ENCODE measurements at places on chromosomes 11 and 22.

- no peak for DNase-seq
Measured at GRCh38 chr22:27866135-27867084, 52.6 kb downstream of the PITPNB start.

GRCh38 chr11:1335264-1335810, 25.9 kb upstream of the TOLLIP start:
- no peak for DNase-seq

GRCh38 chr11:70176940-70177689, 26.0 kb upstream of the FADD start:
- no peak for DNase-seq

GRCh38 chr22:17773606-17774205, 563 bp downstream of the BID start:
- no peak for DNase-seq

- no peak for DNase-seq
Measured at GRCh38 chr11:64372021-64372420, 13.1 kb downstream of the RPS6KA4 start.

DNA sequence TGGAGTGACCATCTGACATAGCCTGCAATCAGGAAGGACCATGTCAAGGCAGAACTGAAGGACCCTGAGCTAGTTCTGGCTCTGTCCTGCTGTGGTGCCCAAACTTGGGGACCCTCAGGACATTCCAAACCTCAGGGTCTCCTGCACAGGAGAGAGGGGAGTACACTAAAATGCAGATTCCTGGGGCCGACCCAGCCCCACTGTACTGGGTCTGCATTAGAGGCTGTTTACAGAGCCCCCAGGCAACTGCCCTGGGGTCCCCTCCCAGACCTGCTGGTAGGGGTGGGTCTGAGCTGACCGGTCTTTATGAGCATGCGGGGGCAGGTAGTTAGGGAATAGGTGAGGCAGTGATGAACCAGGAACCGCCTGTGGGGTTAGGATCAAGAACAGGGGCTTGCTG, 6.8 kb downstream of the TRPM5 start:
- no peak for DNase-seq

Measured in NCI-H187 treated with DMSO at 0.1 percent for 48 hours (cell line).